ENCODE measurements at places on chromosomes 3 and 15.

DNA sequence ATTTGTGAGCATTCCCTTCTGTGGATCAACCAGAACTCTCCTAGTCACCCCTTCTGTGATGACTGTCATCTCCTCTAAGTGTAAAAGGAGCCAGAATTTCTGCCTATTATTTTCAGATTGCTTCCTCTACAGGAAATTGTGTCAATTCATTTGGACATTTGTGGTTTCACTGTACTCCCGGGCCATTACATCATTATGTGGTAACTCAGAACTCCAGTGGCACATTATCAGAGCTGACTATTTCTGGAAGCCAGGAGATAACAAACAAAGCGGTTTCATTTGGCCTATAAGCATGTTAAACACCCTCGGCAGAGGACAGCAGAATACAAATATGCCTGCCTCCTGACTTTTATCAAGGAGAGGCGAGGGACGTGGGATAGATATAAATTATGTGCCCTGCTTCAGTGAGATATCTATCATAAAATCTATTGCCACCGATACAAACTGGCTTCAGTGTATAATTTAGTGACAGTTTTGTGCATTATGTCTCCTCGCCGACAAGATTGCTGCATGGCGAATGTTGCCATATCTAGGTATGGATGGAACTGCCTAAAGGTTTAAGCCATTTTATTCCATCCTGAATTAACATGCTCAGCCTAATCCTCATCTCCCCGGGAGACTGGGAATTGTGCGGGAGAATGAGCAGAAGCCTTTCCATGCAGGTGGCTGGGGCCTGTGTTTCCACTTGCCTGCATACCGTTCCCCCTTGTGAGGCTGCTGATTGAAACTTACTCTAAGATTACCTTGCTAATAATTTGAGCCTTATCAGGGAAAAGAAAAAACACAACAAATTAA lies 193.4 kb upstream of the SEMA6D start:
- peak; percentile 49 for DNase-seq

- peak; percentile 58 for DNase-seq
Observed at GRCh38 chr3:186849374-186849975, 7.0 kb downstream of the ADIPOQ start.

GRCh38 chr3:50617096-50617791 lies at the start of gene MAPKAPK3:
Gene MAPKAPK3 (plus strand): TSS chr3:50617151. CDS start chr3:50617566, 415 bp downstream.
- DNase-seq: peak; percentile 75

- DNase-seq: no peak
Observed at GRCh38 chr15:66153549-66154415, 99.8 kb downstream of the MEGF11 start.

DNA sequence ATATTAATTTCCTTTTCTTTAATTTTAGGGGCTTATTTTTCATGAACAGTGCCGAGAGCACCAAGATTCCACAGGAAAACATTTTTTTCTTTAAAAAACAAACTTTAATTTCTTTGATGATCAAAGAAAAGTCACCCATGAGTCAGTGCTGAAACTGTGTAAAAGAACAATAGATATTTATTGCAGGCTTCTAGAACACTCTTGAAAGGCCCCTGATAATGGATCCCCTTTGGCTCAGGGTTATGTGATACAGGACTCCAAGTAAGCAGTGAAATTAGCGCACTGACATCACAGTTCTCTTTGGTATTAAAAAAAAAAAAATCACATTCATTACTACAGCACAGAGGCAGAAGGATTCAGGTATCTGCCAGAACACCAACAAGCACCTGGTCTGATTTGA lies 66.1 kb upstream of the MYZAP start:
- DNase-seq: no peak

DNA sequence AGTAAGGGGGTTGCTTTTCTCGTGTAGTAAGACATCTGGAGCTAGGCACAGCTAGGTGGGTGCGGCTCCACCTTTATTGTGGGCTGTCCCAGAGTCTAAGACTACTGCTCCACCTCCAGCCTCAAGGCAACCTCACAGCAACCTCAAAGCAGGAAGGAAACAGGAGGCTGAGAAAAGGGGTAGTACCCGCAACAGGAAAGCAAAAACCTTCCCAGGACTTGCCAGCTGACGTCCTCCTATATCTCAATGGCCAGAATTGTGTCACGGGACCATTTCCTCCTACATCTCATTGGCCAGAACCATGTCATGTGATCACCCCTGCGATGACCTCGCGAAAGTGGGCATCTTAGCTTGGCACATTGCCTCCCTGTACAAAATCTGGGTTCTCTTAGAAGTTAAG lies 4.3 kb upstream of the GPR160 start:
- DNase-seq: peak; percentile 70

- no peak for DNase-seq
Observed at GRCh38 chr3:136750897-136751315, 1.3 kb downstream of the STAG1 start.

DNA sequence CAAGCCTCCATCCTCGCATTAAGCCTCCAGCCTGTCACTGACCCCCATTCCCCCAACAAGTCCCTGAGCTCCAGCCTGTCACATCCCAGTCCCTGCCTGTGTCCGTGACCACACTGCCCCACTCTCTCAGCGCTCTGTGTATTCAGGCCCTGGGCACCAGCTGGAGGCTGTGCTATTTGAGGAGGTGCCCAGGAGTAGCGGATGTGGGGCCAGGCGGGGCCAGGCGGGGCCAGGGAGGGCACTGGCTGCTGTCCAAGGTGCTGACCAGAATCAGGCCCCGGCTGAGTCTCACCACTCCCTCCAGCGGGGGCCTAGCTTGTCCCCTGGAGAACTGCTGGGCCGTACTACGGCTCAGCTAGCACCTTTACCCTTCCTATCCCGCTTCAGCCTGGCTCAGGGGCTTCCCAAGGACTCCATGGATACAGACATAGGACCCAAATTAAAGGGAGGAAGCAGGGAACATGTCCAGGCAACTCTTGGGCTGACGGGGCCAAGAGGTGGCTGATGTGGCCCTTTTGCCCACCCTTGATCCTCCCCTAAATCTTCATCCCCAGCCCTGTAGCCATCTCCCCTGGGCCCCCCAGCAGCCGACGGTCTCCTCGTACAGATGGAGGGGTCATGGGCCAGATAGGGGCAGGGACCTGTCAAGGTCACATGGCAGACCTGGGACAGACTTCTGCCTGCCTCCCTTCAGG lies 1.1 kb downstream of the HHATL start:
- peak; percentile 63 for DNase-seq

DNA sequence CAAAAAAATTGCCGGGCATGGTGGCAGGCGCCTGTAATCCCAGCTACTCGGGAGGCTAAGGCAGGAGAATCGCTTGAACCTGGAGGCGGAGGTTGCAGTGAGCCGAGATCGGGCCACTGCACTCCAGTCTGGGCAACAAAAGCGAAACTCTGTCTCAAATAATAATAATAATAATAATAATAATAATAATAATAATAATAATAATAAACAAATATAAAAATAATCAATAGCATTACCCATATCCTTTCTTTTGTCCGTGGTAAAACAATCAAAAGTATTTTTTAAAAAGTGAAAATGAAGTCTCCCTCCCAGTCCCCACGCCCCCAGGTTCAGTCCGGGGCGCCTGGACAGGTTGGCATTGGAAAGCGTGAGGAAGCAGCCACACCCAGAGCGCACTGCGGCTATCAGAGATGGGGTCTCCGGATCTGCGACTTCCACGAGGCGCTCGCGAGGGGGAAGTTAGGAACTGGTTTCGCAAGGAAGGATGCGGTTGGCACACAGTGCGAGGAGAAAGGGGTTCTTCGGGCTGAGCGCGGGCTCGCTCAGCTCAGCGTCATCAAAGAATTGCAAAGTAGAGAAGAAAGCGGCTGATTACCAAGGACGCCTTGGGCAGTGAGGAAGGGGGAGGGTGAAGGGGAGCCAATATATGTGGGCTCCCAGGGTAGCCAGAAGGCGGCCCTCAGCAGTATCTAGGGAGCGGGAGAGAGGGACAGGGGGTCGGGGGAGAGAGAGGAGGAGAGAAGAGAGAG lies 69.5 kb upstream of the EPHB3 start:
- peak; percentile 84 for DNase-seq

GRCh38 chr3:522888-523287 lies 326.3 kb downstream of the CHL1 start:
- no peak for DNase-seq

GRCh38 chr3:122784436-122784835 lies 9.2 kb downstream of the HSPBAP1 start:
- DNase-seq: no peak

GRCh38 chr3:3842356-3842755 lies 43.1 kb downstream of the LRRN1 start:
- no peak for DNase-seq

DNA sequence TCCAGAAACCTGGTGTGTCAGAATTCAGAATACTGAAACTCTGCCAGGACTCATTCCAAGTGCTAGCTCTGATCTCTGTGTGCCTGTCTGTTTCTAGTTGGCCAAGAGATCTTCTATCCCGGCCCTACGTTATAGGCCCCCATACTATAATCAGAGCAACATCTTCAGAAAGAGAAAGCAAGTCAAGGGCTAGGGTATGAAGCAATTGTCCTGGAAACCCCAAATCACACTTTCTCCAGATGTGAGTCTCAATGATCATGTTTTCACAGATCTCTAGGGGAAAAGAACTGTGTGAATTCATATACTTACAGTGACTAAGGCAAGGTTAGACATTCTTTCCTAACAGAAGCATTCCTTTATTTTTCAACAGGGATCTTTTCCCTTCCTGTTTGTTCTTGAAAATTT lies 309.7 kb downstream of the SLC9A9 start:
- DNase-seq: no peak

- DNase-seq: no peak
Observed at GRCh38 chr3:191269289-191270085, 59.7 kb upstream of the CCDC50 start.

- peak; percentile 8 for DNase-seq
Observed at GRCh38 chr3:173993299-173993698, 595.8 kb downstream of the NLGN1 start.

DNA sequence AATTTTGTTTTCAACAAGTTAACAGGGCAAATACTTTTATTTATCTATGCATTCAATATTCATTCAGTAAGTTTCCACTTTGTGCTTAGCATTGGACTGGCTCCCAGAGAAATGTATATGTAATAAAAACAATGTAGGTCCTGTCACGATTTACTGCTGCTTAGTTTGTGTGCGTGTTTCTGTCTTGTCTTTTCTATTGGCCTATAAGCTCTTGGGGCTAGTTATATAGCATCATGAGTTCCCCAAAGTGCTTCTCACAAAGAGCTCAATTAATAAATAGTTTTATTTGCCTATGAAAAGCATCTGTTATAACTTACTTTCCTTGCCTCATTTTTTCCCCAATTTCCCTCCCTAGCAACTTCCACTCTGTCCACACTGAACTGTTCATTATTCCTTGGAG lies 666.7 kb upstream of the NAALADL2 start:
- DNase-seq: no peak

GRCh38 chr3:140898340-140899180 lies 43.1 kb upstream of the SLC25A36 start:
- DNase-seq: peak; percentile 62

- DNase-seq: no peak
Observed at GRCh38 chr3:133987136-133987535, 42.6 kb downstream of the SLCO2A1 start.

DNA sequence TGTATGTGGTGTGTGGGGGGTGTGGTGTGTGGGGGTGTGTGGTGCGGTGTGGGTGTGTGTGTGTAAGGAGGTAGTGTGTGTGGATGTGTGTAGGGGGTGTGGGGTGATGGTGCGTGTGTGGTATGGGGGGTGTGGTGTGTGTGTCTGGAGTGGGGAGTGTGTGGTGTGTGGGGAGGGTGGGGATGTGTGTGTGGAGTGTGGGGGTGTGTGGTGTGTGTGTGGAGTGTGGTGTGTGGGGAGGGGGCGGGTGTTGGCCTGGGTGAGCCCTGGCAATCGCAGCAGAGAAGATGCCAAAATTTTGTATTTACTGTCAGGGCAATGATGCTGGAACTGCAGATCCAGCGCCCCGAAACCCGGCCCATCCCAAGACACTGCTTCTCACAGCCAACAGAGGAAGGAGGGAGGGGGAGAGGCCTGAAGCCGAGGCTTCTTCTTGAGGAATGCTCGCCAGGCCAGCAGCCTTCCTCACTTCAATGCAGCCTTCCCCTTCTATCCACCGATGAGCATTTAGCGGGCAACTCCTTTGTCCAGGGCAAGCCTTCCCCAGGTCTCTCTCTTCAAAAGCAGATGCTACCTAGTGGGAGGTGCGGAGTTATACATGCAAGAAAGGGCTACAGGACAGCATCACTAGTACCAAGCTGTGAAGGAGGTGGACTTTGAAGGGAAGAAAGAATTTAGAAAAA lies 11.9 kb upstream of the SRP14 start:
- peak; percentile 18 for DNase-seq

DNA sequence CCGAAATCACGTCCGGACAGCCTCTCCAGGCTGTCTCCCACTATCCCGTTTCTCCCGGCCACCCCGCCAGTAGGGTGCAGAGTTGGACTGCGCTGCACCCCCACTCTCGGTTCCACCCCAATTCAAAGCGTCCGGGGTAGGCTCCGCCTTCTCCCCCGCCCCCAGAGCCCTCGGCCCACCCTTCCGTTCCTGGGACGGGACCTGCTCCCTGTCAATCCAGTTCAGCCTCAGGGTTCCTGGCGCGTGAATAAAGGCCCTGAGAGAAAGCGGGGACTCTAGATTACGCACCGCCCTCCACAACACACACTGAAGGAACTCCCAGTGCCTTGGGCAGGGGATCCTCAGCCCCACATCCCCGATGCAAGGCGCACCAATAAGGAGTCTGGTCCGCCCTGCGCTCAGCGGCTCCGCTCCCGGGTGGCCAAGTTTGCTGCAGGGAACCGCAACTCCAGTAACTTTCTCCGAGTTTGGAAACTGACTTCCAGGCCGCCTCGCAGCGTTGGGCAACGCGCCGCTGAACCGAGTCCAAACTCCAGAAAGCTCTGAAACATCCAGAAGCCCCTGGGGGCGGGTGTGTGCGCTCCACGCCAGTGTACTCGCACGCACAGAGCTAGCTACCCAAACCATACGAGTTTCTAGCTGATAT lies 1.9 kb downstream of the ADAMTS9 start:
- DNase-seq: no peak

GRCh38 chr3:88828466-88828865 lies 279.0 kb upstream of the EPHA3 start:
- DNase-seq: no peak

GRCh38 chr3:129822679-129823078 lies 70.8 kb downstream of the TMCC1 start:
- peak; percentile 25 for DNase-seq

GRCh38 chr3:117719316-117719926 lies 1009.8 kb downstream of the TUSC7 start:
- DNase-seq: peak; percentile 15

Measured in NB4 (cell line).